ENCODE measurements at places on chromosomes 3 and 15. TPM values are rescaled to one million over a fixed set of nuclear protein-coding genes. Genes with fewer than 3 reads are reported as not detected.

ST8SIA2 gene
- total RNA-seq: not detected

GRCh38 chr3:15297608-15298350 is 34.6 kb downstream of the SH3BP5 start:
- no peaks in the 10 kb centered on the region for H3K4me1 ChIP-seq
- no peak overlapping the region for H3K4me3 ChIP-seq
- H3K27me3 ChIP-seq: no peaks in the 10 kb centered on the region
- H3K36me3 ChIP-seq: no peaks in the 10 kb centered on the region
- DNase-seq: no peak
- H3K27ac ChIP-seq: no peak overlapping the region

DNA sequence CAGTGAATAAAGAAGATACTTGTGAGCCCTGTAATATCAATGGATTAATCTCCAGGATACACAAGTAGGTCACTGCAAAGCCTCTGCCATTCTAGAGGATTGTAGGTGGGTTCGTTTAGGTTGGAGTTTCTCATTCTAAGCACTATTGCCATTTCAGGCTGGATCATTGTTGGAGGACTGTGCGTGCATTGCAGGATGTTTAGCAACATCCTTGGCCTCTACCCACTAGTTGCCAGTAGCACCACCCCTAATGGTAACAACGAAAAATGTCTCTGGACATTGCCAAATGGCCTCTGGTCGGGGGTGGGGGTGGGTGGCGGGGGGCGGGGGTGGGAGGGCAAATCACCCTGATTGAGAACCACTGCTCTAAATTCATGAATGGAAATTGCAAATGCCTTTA is 4.9 kb upstream of the IFT57 start:
- DNase-seq: no peak
- no peaks in the 10 kb centered on the region for H3K36me3 ChIP-seq
- H3K27ac ChIP-seq: no peak overlapping the region
- H3K4me3 ChIP-seq: no peak overlapping the region

GRCh38 chr3:66276705-66277274 is 56.0 kb downstream of the SLC25A26 start:
- no peaks in the 10 kb centered on the region for H3K36me3 ChIP-seq
- H3K4me3 ChIP-seq: no peak overlapping the region
- H3K27ac ChIP-seq: no peak overlapping the region
- H3K27me3 ChIP-seq: no peaks in the 10 kb centered on the region

DNA sequence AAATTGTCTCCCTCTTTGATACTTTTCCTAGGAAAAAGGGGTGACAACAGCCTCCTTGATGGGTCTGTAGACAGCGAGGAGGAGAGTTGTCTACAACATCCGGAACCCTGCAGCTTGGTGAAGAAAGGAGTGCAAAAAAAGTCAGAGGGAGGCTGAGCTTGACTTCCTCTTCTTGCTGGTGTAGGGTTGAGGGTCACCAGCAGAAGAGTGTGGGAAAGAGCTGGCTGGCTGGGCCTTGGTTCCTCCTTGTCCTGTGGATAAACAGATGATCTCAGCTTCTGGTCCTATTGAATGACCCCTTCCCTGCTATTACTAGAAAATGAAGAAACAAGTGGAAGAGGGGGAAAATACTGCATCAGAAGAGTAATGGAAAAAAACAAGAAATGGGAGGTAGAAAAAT is 20.4 kb downstream of the SLC7A14 start:
- no peaks in the 10 kb centered on the region for H3K4me1 ChIP-seq
- H3K27me3 ChIP-seq: no peaks in the 10 kb centered on the region

DNA sequence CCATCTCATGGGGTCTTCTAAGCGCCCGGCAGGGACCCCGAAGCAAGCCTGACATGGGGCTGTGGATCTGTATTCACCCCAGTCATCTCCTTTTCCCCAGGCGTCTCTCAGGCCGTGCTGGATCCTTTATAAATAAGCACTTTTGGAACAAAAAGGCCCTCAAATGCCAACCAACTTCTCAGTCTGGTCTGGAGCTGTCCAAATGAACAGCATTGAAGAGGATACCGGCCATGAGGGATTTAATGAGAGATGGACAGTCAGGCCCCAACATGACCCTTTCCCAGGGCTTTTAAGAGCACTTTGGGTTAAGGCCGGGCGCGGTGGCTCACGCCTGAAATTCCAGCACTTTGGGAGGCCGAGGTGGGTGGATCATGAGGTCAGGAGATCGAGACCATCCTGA is 89.2 kb upstream of the SPATA12 start:
- DNase-seq: no peak
- H3K27me3 ChIP-seq: no peaks in the 10 kb centered on the region
- no peak overlapping the region for H3K27ac ChIP-seq
- no peaks in the 10 kb centered on the region for H3K4me1 ChIP-seq
- H3K36me3 ChIP-seq: no peaks in the 10 kb centered on the region

DNA sequence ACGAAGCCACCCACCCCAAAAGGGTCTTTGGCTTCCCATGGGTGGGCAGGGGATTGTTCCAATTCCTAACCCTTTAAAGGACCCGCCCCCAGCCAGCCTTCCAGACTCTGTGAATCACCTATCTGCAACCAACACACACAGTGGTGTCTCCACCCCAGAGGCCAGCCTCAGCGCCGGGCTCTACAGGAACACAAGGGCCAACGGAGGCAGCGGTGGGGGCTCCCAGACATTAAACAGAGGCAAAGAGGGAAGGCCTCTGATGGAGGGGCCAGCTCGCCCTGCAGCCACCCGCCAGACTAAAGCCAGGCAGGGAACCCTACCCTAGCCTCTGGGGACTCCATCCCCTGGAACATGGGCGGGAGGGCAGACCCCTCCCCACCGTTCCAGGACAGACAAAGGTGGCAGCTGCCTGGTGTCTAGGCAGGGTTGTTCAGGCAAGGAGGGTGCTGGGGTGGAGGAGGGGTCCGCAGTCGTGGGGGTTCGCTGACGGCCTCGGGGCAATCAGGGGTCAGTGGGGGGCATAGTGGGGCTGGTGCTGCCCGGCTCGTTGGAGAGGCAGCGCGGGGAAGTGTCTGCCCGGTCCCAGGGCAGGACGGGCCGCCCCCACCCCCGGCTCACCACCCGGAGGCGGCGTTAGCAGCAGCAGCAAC is 448 bp downstream of the SHISA5 start:
- H3K4me1 ChIP-seq: no peaks in the 10 kb centered on the region
- H3K27me3 ChIP-seq: no peaks in the 10 kb centered on the region
- no peaks in the 10 kb centered on the region for H3K36me3 ChIP-seq
- peak; percentile 43 for DNase-seq

- H3K27ac ChIP-seq: no peak overlapping the region
- no peak overlapping the region for H3K4me3 ChIP-seq
- no peaks in the 10 kb centered on the region for H3K36me3 ChIP-seq
Observed at GRCh38 chr3:60803216-60804173, 447.8 kb downstream of the FHIT start.

- H3K27me3 ChIP-seq: no peaks in the 10 kb centered on the region
- H3K36me3 ChIP-seq: no peaks in the 10 kb centered on the region
- peaks cover 44% of the 10 kb centered on the region for H3K4me1 ChIP-seq
- H3K27ac ChIP-seq: no peak overlapping the region
- DNase-seq: no peak
Observed at GRCh38 chr15:66798426-66799061, 96.5 kb downstream of the SMAD6 start.

TRPM1 gene
- not detected for total RNA-seq

DNA sequence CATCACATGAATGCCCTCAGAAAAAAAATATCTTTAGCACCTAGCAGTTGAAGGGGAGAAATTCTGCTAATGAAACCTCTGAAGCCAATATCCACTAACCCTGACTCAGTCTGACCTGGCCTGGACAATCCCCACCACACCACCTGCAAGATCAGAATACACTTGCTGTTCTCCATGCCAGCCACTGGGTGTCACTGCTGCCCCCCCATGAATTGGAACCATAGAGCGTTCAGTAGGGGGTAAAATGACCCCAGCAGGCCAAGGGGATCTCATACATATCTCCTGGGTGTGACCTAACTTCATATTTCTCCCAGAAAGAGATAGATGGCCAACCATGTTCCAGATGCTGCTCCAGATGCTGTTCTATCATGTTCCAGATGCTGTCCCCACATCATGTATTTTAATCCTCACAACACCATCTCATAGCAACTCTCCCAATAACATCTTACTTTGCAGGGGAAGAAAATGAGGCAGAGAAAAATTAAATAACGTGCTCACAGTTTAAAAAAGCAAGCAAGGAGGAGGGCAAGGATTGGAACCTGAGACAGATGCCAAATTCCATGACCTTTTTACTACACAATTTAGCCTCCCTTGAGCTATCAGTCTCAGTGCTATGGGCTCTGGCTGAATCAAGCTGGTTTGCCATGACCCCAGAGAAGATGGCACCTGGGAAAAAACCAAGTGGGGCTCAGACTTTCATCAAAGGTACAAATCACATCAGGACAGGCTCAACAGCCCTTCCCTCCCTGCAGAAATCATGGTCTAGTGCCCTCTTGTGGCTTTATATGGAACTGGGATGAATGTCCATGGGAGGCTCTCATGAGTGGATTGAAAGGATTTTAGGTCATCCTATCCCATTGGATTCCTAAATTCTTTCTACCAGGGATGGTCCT is 12.4 kb downstream of the NTRK3 start:
- H3K27ac ChIP-seq: no peak overlapping the region
- no peak for DNase-seq
- no peaks in the 10 kb centered on the region for H3K36me3 ChIP-seq
- H3K4me3 ChIP-seq: no peak overlapping the region
- H3K27me3 ChIP-seq: no peaks in the 10 kb centered on the region
- H3K4me1 ChIP-seq: peaks cover 3% of the 10 kb centered on the region

CTSH gene
- total RNA-seq: 267 TPM

ACP3 gene
- 3.3 TPM for total RNA-seq

CPN2 gene
- not detected for total RNA-seq

PLA1A gene
- total RNA-seq: 2.5 TPM

GRCh38 chr3:63946753-63947152 is 34.6 kb upstream of the SCAANT1 start:
- H3K4me3 ChIP-seq: no peak overlapping the region
- no peak for DNase-seq
- H3K36me3 ChIP-seq: no peaks in the 10 kb centered on the region
- H3K27ac ChIP-seq: no peak overlapping the region
- H3K27me3 ChIP-seq: no peaks in the 10 kb centered on the region

DNA sequence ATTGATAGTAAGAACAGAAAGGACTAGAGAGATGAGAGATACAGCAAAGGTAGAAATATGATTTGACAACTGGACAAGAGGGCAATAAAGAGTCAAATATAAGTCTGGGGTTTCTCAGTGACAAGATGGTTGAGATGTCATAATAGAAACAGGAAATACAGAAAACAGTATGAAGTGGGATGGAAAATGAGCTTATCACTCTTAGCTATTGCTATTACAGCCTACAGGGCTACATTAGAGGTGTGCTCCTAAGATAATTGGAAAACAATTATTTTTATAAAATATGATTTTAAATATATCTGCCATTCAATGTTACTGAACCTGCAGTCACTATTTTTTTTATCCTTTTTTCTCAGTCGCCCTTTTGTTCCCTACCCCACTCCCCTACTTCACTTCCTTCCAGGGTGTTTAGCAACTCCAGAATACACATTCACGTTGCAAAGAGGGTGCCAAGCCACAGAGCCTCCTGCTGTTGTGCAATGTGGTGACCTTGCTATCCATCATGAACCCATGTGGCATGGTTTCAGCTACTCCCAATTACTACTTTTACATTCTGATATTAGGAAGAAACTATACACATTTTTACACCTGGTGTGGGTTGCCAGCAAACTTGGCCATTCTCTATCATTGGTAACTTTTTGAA is 6.0 kb downstream of the NRG4 start:
- no peak overlapping the region for H3K4me3 ChIP-seq
- no peak for DNase-seq
- H3K27me3 ChIP-seq: no peaks in the 10 kb centered on the region
- no peak overlapping the region for H3K27ac ChIP-seq
- no peaks in the 10 kb centered on the region for H3K4me1 ChIP-seq
- H3K36me3 ChIP-seq: no peaks in the 10 kb centered on the region

PIGB gene
- 16.1 TPM for total RNA-seq

DNA sequence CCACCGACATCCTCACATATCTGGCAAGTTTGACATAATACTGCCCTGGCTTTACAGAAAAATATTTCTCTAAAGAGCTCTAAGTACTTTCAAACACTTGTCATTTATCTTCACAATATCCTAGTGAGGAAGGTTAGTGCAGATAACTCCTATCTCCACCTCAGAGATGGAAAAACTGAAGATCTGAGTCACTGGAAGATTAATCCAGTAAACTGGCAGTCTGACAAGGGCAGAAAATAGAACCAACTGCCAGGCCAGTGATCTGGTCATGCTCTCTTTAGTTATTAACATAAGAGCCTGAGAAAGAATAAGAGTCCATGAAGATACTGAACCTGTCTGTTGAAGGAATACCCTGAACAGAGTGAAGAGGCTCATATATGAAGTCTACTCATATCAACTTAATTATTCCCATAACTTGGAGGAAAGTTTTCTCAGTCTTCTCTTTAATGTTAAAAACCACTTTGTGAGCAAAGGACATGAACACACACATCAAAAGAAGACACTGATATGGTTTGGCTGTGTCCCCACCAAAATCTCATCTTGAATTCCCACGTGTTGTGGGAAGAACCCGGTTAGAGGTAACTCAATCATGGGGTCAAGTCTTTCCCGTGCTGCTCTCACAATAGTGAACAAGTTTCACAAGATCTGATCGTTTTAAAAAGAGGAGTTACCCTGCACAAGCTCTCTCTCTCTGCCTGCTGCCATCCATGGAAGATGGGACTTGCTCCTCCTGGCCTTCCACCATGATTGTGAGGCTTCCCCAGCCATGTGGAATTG is 61.4 kb downstream of the GOLIM4 start:
- no peaks in the 10 kb centered on the region for H3K4me1 ChIP-seq
- no peak for DNase-seq
- H3K27me3 ChIP-seq: no peaks in the 10 kb centered on the region

SQOR gene
- 63.3 TPM for total RNA-seq

DNA sequence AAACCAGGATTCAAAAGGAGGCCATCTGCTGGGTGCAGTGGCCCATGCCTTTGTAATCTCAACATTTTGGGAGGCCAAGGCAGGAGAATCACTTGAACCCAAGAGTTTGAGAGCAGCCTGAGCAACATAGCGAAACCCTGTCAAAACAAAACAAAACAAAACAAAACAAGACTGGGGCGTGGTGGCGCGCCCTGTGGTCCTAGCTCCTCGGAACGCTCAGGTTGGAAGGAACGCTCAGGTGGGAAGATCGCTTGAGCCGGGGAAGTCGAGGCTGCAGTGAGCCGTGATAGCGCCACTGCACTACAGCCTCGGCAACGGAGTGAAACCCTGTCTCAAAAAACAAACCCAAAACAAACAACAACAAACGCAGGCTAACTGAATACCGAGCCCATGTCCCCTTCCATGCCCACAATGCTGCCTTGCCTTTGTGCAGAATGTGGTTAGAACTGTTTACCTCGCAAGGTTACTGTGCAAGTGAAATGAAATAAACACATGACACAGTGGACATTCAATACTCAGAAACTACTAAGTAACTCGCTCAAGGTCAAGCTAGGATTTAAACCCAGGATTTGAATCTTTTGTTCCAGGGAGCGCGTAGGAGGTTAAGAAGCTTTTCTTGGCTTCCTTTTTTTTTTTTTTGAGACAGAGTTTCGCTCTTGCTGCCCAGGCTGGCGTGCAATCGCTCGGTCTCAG is 766 bp upstream of the EMC4 start:
- H3K27ac ChIP-seq: peak overlapping the region; percentile 91
- DNase-seq: no peak
- no peaks in the 10 kb centered on the region for H3K27me3 ChIP-seq
- peak overlapping the region; percentile 95 for H3K4me3 ChIP-seq

- H3K36me3 ChIP-seq: no peaks in the 10 kb centered on the region
- H3K4me1 ChIP-seq: peaks cover 19% of the 10 kb centered on the region
- no peaks in the 10 kb centered on the region for H3K27me3 ChIP-seq
- DNase-seq: no peak
Observed at GRCh38 chr3:153980252-153980590, 141.0 kb upstream of the ARHGEF26 start.

Data from tibial nerve (tissue), 4 donors.